Inflammatory macrophage treated with lipopolysaccharide for 1 hour (primary cell): ENCODE measurements at places on chromosomes 5 and 9.

- no peak for DNase-seq
These were observed 4.0 kb upstream of the ADAMTS16 start for GRCh38 chr5:5135957-5136676.

DNA sequence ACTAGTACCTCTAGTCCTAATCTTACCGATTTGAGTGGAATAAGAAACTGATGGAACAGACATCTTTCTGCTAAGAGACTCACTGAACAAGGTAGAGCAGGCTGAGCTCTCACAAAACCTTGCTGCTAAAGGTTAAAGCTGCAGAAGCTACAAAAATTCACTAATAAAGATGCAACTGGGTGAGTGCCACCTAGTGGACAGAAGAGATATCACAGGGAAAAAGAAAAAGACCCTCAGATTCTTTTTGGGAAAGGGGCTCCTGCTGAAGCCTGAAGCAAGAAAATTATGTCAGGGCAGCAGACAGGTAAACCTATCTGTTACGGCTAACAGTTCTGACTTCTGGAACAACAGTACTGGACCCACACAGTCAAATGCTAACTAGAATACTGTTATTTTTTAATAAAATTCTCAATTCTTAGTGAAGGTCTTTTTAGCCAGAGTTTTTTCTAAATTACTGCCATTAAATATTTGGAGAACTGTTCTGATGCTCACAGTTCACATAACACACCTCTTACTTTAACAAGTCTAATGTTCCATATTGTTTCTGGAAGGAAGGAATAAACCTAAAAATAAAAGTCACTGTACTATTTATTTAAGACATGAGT lies 51.2 kb downstream of the DIAPH1 start:
- DNase-seq: peak; percentile 34

GRCh38 chr5:78761840-78762239 lies 113.3 kb upstream of the LHFPL2 start:
- peak; percentile 36 for DNase-seq

DNA sequence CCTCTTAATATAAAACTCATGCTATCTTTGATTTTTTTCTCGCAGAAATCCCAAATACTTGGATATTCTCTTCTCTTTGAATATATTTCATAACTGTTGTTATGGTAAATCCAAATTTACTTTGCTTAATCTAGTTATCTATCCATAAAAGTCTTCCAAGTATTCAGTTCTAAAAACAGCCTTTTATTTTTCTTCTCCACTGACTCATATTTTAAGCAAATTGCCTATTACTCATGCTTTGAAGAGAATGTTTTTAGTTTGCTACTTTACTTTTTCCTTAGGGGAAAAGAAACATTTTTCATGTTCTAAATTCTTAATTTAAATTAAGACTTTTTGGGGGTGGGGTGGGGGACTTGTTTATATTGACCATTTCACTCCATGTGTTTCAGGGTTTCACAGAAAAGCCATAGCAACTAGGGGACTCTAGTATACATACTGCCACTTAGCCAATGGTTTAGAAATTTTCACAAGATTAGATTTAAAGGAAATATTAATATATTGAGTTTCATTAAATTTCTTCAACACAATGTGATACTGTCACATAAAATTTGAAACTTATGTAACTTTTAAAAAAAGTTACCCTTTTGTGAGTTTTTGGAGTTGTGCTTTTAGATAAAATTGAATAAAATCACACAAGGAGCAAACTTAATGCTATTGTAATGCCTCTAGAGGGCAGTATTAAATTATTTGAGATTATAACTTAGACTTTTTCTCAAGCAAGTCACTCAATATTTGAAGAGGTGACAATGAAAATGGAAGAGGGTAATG lies 545.8 kb upstream of the ARRDC3 start:
- DNase-seq: peak; percentile 1

DNA sequence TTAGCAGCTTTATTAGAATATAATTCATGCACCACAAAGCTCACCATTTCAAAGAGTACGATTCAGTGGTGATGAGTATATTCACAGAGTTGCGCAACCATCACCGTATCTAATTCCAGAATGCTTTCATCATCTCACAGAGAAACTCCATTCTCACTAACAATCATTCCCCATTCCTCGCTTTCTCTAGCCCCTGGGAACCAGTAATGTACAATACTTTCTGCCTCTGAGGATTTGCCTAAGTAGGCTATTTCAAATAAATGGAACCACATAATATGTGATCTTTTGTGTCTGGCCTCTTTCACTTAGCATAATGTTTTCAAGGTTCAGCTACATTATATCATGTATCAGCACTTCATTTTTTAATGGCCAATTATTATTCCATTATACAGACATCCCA lies 145.1 kb upstream of the ADAMTS16 start:
- no peak for DNase-seq

GRCh38 chr5:135262364-135262763 lies 136.7 kb downstream of the MACROH2A1 start:
- no peak for DNase-seq
